Fibroblast of lung (primary cell): ENCODE measurements at places on chromosomes 4 and X. TPM values are rescaled to one million over a fixed set of nuclear protein-coding genes. Genes with fewer than 3 reads are reported as not detected.
A peak's percentile ranks its signal among the peaks of the same experiment; 100 is the strongest.

DNA sequence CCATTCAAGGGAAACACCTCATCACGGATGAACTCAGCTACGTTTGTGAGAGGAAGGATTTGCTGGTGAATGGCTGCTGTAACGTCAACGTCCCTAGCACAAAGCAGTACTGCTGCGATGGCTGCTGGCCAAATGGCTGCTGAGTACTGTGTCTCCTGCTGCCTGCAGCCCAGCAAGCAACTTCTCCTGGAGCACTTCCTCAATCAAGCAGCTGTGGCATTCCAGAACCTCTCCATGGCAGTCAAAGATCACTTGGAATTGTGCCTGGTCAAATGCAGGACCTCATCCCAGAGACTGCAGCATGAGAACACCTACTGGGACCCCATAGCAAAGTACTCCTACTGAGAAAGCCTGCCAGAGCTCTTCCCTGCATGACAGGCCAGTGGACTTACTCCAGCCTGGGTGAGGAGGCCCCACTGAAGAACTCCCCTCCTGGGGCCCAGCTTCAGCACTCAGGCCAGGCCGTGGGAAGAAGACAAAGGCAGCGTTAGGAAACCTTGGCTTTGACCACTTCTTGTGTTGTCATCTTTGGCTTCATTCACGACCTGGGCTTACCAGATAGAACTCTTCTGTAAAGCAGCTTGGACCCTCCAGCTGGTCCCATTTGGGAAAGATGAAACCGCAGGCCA, 244.3 kb downstream of the RBMX2 start:
- no peak for DNase-seq

DNA sequence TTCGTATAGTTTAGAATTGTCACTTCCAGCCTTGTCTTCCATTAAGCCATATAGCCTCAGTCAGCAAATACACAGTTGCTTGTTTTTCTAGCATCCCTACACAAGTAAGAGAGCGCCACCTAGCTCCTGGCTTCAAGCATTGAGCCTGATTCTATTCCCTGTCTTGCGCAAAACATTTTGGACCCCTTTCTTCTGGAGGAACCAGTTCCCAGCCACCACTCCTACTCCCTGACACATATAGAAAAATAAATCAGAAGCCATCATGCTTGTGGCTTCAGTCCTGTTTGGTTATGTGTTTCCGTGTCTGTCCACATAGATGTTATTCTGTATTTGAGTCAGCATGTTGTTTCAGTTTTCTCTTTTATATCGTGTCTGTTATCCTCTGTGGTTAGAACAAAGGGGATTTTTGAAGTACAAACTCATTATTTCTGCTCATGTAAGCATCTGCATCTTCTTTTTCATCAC, 59.9 kb downstream of the GK start:
- peak; percentile 81 for DNase-seq

- no peak for DNase-seq
Measured at GRCh38 chr4:6956087-6956433, 46.4 kb downstream of the TBC1D14 start.

The ARHGAP36 gene
- not detected in 2 replicates for total RNA-seq

The FSTL5 gene
- total RNA-seq = 0.33 TPM in 1 of 2 replicates, not detected in the other
